ENCODE measurements at places on chromosomes 1 and 21.

DNA sequence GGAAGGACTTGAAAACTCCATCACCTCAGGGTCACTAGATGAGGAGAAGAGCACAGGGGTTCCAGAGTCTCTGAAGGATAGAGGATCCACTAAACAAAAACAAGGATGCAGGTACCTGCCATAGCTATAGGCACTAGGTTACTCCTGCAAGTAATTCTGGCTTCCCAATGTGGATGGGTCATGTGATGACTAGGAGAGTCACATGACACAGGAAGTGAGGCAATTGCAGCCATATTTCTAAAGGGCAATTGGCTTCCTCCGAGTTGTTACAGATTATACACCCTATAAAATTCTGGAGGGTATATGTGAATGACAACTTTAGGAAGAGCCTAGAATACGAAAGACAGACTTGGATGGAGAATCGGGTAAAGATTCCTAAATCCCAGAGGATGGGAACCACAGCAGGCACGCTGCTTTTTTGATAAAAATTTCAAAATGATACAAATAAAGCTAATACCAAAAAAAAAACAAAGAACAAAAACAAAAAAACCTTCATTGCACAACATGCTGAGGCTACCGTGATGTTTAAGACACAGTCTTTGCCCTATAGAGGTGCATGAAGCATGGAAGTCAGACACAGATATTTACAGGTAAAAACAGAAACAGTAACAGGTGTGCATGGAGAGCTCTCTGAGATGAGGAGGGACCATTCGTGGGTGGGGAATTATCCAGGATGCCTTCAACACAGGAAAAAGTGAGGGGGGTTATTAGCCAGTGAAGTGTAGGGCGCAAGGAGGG is 10.5 kb downstream of the MTX1 start:
- no peak for DNase-seq

- no peak for DNase-seq
These were observed 7.2 kb downstream of the HLCS start for GRCh38 chr21:36959020-36959835.

- no peak for DNase-seq
These were observed 69.5 kb downstream of the GRIK3 start for GRCh38 chr1:36964830-36965229.

DNA sequence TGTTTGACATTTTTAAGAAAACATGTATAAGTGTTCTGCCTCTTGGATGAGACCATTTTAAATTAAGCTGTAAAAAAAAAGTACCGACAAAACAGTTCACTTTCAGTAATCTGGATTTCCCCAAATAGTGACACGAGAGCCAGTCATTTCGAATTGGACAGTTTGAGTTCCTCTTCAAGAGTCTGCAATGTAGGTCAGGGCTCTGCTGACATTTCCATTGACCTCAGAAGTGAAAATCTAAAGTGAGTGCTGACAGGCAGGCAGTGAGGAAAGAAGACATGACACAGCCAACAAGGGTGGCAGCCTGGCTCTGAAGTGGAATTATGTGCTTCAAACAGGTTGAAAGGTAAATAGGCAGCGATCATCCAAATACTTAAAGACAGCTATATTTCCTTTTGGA is at the start of gene IL23R:
IL23R (plus strand) TSS at position 259 of the 400 bp plus-strand sequence. CDS start 1,667 bp downstream, outside the sequence.
- DNase-seq = no peak

DNA sequence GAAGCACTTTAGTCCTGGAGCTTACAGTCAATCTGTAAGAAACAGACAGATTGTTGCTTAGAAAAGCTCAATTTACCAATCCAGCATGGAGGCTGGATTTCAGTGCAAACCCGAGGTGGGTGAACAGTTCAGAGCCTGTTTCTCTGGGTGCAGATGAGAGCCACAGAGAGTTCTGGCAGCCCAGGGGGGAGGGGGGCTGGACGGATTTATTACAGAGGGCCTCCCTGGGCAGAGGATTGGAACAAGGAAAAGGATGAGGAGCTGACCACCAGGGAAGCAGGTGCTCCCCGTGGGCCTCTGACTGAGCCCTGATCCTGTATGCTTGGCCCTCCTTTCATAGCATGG is 38.0 kb upstream of the EPS8L3 start:
- no peak for DNase-seq

DNA sequence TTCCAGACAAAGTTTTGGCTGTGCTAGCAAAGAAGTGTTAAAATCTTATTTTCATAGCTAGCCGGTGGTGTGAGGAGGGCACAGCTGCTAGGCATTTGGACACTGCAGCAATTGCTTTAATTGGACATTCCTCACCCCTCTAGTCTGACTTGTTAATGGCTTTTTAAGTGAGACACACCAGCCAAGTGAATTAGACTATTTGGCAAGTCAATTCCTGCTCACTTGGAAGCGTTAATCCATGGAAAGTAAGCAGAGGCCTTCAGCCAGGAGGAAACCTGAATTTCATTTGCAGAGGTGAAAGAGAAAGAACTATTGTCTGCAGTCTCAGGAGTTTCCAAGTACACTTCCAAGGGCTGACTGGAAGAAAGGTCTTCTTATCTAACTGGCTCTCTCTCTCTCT is 175.7 kb downstream of the ST6GALNAC3 start:
- no peak for DNase-seq

DNA sequence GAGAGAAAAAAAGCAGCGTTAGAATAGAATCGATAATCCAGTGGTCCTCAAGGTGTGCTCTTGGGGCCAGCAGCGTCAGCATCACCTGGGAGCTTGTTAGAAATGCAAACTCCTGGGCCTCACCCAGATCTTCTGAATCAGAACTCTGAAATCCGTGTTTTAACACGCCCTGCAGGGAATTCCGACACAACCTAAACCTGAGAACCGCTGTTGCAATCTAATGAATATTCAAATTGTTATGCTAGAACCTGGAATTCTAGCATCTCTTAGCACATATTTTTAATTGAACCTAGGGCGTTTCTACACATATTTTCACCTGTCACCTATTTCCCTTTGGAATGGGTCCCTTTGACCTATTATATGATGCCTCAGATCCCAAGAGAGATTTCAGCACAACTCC is 175.7 kb downstream of the PSMG1 start:
- DNase-seq = no peak

DNA sequence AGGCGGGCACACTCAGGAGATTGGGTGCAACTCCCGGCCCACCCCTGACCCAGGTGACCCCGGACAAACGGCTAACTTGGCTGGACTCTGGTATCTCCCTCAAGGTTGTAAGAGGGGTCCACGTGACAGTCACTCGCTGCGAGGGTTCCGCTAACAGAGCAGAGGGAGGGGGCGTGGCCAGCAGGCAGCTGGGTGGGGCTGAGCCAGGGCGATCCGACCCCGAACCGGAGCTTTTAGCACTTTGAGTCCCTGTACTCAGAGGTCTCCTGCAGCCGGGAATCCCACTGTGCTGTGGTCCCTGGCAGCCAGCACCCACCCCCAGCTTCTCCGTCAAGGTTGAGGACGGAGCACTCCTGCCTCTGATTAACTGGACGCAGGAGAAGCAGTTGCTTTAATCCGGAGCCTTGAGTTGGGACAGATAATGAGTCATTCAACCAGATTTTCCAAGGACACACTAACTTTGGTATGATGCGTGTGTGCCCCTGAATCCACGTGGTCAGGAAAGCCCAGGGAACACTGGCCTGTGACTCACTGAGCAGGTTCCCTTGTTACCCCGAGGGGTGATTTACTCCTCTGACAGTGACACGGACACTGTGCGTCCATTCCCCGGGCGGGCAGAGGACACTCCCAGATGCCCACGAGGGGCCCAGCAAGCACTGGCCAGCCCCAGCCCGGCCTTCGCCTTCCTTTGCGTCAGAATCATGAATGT is 16.8 kb downstream of the TRPM2 start:
- peak; percentile 55 for DNase-seq

GRCh38 chr1:221747839-221748238 is 6.0 kb upstream of the DUSP10 start:
- DNase-seq = no peak

DNA sequence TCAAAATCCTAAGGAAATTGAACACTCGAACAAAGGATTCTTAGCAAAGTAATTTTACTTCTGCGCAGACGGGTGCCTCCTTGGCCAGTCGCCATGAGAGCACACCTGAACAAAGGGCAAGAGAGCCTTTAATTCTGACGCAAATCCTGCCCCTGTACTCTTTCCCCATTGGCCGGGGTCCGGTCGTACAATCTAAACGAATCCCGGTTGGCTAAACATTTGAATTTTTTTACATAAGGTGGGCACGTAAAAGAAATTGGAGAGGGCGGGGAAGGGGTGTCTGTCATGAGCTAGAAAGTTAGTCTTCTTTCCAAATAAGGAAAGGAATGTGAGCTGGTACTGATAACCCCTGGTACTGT is 8.2 kb upstream of the IL22RA1 start:
- DNase-seq = no peak

DNA sequence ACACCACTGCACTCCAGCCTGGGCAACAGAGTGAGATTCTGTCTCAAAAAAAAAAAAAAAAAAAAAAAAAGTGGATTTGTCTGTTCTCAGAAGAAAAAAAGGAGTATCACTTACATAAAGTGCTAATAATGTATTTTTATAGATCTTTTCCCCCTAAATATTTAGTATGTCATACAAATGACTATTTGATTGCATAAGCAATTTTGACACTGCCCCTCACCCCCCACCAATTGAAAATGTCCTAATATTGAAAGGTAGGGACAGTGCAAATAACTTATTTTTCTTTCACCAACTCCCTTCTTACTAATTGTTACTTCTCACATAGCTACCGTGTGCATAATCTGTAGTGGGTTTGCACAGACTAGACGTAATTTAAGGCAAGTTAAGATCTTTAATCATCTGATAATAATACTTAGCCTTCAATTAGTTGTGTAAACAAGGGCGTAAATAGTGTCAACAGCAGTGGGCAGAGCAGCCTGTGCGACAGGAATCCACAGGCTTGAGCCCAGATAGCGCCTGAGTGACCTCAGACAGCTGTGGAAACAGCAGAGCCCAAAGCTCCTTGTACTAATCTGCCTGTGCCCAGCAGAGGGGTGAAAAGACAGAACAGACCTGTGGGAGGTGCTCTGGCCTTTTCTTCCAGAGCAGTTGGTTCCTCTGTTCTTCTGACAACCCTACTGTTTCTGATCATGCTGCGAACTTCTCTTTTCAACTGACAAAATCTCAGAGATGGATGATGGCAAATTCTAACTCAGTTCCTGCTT is 4.5 kb upstream of the IER5 start:
- no peak for DNase-seq

GRCh38 chr21:45580181-45580575 is 37.9 kb upstream of the SLC19A1 start:
- no peak for DNase-seq

DNA sequence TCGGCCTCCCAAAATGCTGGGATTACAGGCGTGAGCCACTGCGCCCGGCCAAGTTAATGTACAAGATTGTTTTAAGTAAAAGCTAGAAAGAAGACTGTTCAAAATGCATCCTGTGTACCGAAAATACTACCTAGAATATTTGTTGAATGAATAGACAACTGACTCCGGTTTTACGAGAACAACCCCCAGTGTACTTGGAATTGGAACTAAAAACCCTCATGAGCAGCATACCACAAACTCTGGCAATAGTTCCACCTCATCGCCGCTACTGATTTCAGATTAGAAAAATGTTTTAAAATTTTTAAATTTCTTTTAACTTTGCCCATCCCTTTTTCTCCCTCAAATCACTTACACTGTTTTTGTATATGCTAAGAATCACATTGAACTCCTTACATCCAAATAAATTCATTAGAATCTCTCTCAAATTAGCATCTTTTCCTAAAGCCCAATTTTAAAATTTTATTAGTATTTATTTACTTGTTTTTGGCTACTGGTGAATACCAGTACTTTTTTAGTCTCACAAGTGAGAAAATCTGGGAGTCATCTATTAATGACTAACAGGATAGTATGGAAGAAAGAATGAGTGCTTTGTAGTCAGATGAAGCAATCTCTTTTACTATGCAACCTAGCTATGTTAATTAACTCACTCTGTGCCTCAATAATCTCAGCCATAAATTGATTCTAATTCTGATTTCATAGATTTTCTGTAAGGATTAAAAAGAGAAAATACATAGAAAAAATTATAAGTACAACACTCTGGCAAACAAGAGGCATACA is 95.1 kb downstream of the GPATCH2 start:
- no peak for DNase-seq

DNA sequence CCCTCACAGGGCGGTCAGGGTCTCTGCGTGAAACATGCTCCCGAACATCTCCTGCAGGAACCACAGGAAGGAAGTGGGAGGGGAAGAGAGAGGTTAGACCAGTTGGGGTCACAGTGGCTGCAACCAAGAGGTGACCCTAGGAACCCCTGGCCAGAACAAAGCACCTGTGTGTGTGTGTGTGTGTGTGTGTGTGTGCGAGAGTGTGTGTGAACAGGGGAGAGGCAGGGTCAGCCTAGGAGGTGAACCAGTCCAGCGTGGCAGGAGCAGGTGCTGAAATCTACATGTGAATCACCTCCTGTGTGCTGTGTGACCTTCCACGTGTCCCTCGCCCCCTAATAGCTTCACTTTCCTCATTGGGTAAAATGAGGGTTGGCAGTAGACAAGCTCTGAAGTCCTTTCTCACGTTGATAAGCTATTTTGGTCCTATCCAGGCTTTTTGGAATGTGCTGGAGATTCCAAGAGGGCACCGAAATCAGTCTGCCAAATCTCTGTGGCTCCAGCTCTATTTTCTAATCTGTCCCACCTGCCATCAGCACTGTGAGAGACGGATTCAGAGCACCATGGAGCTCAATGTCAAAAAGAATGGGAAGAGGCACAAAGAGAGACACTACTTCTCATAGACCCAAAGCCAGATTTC is 27.8 kb downstream of the SLC26A9 start:
- no peak for DNase-seq

DNA sequence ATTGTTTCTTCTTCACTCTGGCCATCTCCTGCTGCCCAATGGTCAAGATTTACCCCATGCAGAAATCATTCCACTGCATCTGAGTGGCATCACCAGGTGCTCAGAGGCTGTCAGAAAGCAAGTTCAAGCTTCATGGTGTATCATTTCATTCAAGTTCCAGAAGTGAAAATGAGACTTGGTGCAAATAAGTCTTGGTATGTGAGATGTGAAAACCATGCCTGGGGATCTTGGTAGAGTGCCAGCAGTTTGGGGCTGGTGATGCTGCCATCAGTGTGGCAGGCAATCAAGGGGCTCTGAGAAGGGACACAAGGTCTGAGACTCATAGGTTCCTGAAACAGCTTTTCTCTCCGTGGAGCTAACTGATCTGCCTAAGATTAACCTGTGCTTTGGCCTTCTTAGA is 52.0 kb downstream of the CD2 start:
- DNase-seq = no peak

DNA sequence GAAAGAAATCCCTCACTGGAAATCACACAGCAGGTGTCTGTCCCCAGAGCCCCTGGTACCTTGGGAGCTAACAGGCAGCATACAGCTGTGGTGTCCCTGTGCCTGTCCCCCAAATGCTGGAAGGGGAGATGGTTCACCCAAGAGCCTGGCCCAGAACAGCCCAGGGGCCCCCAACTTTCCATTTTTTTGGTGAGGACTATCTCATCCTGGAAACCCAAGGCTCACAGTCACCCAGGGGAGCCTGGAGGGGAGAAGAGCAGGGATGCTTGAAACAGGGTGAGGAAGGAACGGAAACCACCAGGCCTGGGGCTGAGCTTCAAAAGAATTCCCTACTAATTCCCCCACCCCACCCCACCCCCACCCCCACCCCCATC is 3.6 kb downstream of the SDC3 start:
- no peak for DNase-seq
